CD4-positive, alpha-beta T cell (primary cell): ENCODE measurements at places on chromosomes 1 and 21.

- DNase-seq: no peak
Observed at GRCh38 chr1:30317921-30318320, 405.5 kb downstream of the MATN1 start.

- DNase-seq: no peak
Observed at GRCh38 chr21:28216976-28217523, 775.6 kb downstream of the LTN1 start.

DNA sequence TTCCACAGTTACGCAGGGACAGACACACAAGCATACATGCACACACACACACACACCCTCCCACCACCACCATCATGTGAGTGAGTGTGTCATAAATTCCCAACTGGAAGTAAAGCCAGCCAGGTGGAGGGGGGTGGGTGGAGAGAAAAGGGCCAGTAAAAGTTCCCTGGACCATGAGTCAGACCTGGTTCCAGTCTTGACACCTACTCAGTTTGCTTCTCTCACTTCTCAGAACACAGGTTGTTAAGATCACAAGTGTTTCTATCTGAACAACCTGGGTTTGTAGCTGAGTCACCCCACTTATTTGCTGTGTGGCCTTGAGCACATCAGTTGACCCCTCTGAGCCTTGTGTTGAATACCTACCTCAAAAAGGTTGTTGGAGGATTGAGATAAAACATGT is 9.6 kb downstream of the EPHA10 start:
- no peak for DNase-seq

- DNase-seq: peak; percentile 12
Observed at GRCh38 chr1:157734321-157734720, 33.8 kb upstream of the FCRL3 start.

DNA sequence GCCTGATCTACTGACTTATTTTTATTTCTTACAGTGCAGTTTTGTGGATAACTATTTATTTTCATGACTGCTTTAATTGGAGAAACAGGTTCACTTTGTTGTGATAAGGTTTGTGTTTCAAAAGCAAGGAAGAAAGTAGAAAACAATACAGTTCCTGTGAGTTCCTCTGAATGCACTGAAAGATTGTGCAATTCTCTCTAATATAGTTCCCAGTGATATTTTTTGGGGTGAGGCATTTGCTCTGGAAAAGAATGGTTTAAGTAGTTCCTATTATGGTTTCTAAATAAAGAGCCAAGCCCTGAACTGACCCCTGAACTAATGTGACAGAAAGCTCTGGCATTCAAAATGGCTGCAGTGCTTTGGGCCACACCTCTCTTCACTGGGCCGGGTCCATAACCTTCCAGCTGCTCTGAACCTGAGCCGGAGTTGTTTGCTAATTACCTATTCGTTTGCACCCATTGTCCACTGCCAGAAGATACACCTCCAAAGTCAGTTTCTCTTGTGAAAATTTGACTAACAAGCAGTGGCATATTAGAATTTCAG is 56.6 kb upstream of the VTCN1 start:
- DNase-seq: no peak
